GM23248 (cell line): ENCODE measurements at places on chromosomes 2 and 18. TPM values are rescaled to one million over a fixed set of nuclear protein-coding genes. Genes with fewer than 3 reads are reported as not detected.

The TSPYL6 gene
- not detected in 2 replicates for total RNA-seq

DNA sequence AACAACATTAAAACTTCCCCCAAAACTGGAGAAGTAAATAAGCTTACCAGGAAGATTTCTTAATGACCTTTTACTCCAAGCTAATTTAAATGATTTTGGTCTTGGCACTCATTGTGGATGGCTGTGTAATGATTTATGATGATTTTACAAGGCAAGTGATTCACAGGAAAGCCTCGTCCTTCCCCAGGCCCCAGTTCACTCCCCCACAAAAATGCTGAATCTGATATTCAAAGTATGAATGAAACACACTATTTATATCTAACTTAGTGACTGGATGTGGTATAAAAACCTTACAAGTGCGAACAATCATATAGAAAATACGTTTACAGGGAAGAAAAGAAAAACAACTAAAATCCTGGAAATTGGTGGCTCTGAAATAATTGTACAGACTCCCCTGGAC lies 49.8 kb downstream of the ZNF516 start:
- H3K4me3 ChIP-seq, result peak overlapping the region; percentile 33
- H3K27me3 ChIP-seq, result no peaks in the 10 kb centered on the region
- peak; percentile 89 for DNase-seq
- H3K27ac ChIP-seq, result peak overlapping the region; percentile 89
- 0 out of 2 replicates have a peak, but pooled peaks cover 6% of the 10 kb centered on the region for H3K36me3 ChIP-seq

GRCh38 chr2:113203901-113204519 lies 30.2 kb downstream of the PSD4 start:
- H3K36me3 ChIP-seq, result no peaks in the 10 kb centered on the region
- no peak overlapping the region for H3K27ac ChIP-seq
- DNase-seq, result peak; percentile 75
- H3K4me1 ChIP-seq, result peaks cover 11% of the 10 kb centered on the region

The KLHL41 gene
- 0.11 and 0.13 TPM in 2 replicates for total RNA-seq

DNA sequence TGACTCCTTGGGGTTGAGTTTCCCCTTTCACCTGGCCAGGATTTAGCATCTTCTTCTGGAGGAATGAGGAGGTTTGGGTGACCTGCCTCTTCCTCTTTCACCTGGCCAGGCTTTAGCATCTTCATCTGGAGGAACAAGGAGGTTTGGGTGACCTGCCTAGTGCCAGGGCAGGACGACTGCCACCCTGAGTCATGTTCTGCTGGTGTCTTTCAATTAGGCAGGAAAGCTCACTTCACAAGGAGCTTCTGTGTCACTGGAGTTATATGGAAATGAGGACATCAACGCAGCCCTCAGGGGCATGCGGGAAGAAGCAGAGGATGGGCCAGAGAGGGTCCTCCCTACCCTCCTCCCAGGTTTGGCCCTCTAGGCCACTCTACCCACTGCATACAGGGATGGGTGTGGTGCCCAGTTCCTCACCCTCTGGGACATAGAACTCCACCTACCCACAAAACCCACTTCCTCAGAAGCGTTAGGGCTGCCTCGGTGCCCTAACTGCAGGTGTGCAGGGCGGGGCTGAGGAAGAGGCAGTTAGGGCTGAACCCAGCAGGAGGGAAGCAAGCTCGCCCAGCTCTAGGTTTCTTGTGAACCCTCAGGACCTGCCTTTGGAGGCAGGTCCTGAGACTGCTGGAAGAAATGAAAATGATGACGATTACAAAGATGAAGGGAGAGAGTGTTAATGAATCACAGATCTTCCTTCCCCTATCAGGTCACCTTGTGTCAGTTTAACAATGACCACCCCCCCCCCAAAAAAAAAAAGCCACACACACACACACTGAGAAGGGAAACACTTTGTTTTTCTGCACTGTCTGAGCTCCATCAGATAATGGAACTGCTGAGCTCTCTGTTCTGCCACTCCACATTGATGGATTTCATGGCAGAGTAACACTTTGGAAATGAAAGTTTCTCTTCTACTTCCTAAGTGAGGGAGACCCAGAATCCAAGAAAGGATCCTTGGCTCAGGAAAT lies 71.0 kb downstream of the ARL4C start:
- no peak overlapping the region for H3K27ac ChIP-seq
- no peak for DNase-seq
- H3K4me1 ChIP-seq, result peaks cover 28% of the 10 kb centered on the region
- H3K27me3 ChIP-seq, result no peaks in the 10 kb centered on the region

The ALKAL2 gene
- not detected in 2 replicates for total RNA-seq

DNA sequence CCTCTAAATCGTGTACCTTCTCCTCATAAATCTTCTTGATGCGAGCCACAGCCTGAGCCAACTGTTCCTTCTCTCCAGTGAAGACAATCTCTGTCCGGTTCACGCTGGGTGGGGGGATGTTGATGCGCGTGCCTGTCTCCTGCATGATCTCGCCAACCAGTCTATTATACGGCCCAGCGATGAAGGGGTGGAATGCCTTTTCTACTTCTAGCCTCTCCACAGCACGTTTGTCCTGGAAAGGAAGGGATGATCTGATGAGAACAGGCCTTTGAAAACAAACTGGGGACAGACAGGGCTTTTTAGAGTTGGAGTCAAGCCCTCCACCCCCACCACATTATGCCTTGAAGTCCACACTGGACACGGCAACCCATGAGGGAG lies 59.3 kb downstream of the HDLBP start:
- no peak overlapping the region for H3K27ac ChIP-seq
- H3K4me1 ChIP-seq, result 0 out of 2 replicates have a peak, but pooled peaks cover 5% of the 10 kb centered on the region
- peaks cover 87% of the 10 kb centered on the region for H3K36me3 ChIP-seq
- no peak overlapping the region for H3K4me3 ChIP-seq
- no peak for DNase-seq

The AMER3 gene
- not detected in 2 replicates for total RNA-seq

The SAG gene
- total RNA-seq, result not detected in 2 replicates

DNA sequence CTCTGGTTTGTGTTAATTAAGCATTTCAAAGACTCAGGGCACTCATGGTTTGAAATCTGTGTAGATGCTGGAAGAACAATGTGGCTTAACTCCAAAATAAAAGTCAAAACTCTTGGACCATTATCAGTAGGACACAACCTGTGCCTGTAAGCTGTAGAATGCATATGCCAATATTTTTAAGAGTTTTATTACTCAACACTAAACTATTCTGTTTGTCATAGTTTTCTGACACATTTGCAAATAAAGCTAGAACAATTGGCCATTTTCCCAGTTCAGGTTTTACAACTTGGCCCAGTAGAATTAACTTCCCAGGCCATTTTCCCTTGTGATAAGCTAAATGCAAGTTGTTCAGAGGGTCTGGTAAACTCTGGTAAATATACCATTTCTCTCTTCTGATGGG lies 713.1 kb downstream of the CBLN2 start:
- DNase-seq, result no peak

DNA sequence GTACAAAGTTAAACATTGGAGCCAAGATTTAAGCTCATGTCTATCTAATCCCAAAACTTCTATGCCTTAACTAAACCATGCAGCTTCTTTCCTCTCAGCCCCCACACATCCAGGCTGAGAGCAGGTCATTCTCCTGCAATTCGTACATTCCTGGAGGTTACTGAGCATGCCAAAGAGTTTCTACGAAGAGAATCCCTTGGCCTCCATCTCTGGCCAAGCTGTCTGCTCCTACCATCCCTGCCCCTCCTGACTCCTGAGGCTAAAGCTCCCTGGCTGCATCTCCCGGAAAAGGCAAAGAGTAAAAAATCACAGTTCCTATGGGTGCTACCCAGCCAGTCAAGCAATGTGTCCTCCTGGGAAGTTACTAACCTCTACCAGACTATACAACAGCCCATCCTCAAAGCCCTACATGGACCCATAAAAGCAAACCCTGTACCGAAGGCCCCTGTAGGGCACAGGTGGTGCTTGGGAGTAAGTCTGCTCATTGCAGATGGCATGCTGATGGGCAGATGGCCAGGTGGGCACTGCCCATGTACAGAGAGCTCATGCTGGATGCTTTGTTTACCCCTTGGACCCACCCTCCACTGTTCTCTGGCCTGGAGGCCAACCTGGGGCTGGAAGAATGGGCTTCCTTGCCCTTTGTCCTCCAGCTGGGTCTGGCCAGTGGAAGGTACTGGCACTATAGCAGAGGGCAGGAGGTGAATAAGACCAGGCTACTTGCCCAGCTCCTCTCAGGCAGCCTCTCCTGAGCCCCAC lies 99.5 kb downstream of the TTC32 start:
- H3K27me3 ChIP-seq, result no peaks in the 10 kb centered on the region
- no peaks in the 10 kb centered on the region for H3K36me3 ChIP-seq
- peak overlapping the region; percentile 6; the same call in 1 of the 2 replicates for H3K4me3 ChIP-seq
- peaks cover 19% of the 10 kb centered on the region for H3K4me1 ChIP-seq
- H3K27ac ChIP-seq, result peak overlapping the region; percentile 51

GRCh38 chr2:61177727-61178549 lies 15.9 kb downstream of the C2orf74 start:
- DNase-seq, result peak; percentile 58
- H3K4me1 ChIP-seq, result peaks cover 43% of the 10 kb centered on the region
- H3K27me3 ChIP-seq, result no peaks in the 10 kb centered on the region
- peak overlapping the region; percentile 86 for H3K4me3 ChIP-seq

DNA sequence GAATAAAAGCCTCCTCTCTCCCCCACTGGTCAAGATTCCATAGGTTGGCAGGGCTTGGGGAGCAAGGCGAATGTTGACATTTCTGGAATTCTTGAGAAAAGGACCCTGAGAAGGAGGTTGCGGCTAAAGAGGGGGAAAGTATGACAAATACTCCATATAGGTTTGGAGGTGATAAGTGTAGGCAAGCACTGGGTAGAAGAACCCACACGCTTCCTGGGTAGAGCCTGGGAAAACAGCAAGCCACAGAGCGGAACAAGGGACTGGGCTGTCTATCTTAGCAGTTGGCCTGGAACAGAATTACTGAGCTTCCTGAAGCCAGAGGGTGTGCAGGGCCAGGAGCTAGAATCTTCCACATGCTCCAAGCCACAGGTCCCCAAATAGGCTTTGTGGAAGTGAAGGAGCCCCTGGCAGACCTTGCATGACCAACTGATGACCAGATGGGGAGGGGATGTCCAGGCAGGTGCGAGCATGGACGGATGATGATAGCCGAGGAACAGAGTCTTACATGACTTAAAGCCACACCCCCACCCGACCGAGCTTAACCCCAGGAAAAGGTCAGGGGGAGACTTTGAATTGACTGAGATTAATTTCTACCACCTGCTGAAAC lies 9.9 kb downstream of the PRKAG3 start:
- H3K4me3 ChIP-seq, result no peak overlapping the region
- DNase-seq, result no peak
- no peak overlapping the region for H3K27ac ChIP-seq
- no peaks in the 10 kb centered on the region for H3K36me3 ChIP-seq
- no peaks in the 10 kb centered on the region for H3K4me1 ChIP-seq

- 0 out of 2 replicates have a peak, but pooled peaks cover 10% of the 10 kb centered on the region for H3K27me3 ChIP-seq
- DNase-seq, result no peak
- no peaks in the 10 kb centered on the region for H3K4me1 ChIP-seq
- H3K36me3 ChIP-seq, result no peaks in the 10 kb centered on the region
- H3K27ac ChIP-seq, result no peak overlapping the region
Measured at GRCh38 chr2:172753610-172754009, 18.0 kb downstream of the RAPGEF4 start.

DNA sequence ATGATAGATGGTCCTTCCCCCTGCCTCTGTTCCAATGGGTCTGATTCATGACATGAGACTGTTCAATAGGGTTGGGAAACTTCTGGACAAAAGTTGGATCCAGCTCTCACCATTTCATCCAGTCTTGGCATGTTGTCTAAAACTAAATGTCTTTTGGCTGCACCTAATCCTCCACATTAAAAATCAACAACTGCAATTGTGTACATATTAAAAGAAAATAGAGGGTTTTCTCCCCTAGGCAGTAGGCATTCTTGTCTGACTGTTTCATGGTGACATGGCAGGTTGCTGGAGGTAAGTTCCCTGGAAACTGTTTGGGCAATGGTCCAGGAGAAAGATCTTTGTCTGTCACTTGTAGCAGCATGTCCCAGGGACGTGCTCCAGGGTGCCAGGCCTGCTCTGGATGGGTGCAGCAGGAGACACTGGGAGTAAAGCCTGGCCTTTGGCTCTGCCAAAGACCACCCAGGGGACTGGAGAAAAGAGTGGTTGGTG lies 135.8 kb downstream of the TCF4 start:
- H3K4me3 ChIP-seq, result no peak overlapping the region
- no peaks in the 10 kb centered on the region for H3K27me3 ChIP-seq
- H3K27ac ChIP-seq, result no peak overlapping the region
- H3K4me1 ChIP-seq, result no peaks in the 10 kb centered on the region

The PJVK gene
- total RNA-seq, result 0.97 and 1.9 TPM in 2 replicates

The CCDC85A gene
- 4.2 and 9.9 TPM in 2 replicates for total RNA-seq

The MC5R gene
- total RNA-seq, result not detected in 2 replicates

- no peaks in the 10 kb centered on the region for H3K36me3 ChIP-seq
- H3K4me3 ChIP-seq, result no peak overlapping the region
- peak; percentile 65 for DNase-seq
- H3K27ac ChIP-seq, result peak overlapping the region; percentile 24
Measured at GRCh38 chr18:62937065-62937464, 221.7 kb downstream of the PHLPP1 start.

GRCh38 chr2:195646424-195646823 lies 10.6 kb upstream of the SLC39A10 start:
- DNase-seq, result no peak
- H3K27ac ChIP-seq, result no peak overlapping the region
- H3K27me3 ChIP-seq, result no peaks in the 10 kb centered on the region

DNA sequence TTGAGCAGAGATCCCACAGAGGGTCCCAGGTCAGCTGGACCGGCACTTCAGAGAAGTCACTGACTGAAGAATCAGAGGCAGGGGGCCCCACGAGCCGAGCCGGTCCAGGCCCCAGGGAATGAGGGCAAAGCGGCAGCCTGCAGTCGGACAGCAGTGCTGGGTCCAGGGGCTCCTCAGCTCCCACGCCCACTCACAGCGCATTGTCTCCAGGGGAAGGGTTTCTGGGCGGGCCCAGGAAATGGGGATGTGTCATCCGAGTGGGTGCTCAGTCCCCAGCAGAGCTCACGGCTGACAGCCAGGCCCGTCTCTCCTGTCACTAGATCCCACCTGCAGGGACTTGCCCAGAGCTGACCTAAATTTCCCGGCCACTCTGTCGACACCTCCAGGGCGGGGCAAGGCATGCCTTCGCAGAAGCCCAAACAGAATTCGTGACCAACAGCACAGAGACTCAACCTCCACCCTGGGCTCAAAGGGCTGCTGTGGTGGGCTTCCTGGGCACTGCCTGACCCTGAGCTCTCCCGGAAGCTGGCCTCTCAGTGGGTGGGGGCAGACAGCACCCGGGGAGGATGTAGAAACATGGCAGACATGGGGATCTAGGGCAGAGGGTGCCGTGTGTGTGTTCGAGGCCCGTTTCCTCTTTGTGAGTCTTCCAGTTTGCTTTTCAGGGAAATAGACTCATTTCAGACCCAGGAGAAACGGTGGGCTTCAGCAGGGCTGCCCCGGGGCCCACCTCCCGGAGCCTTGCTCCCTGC lies 42.1 kb upstream of the TAF1B start:
- H3K27ac ChIP-seq, result peak overlapping the region; percentile 96
- H3K4me1 ChIP-seq, result peaks cover 47% of the 10 kb centered on the region
- peak; percentile 89 for DNase-seq
- no peaks in the 10 kb centered on the region for H3K27me3 ChIP-seq
- H3K36me3 ChIP-seq, result no peaks in the 10 kb centered on the region

GRCh38 chr2:236665572-236666118 lies 96.0 kb downstream of the ACKR3 start:
- no peaks in the 10 kb centered on the region for H3K36me3 ChIP-seq
- no peak overlapping the region for H3K4me3 ChIP-seq
- H3K27ac ChIP-seq, result no peak overlapping the region
- peaks cover 41% of the 10 kb centered on the region for H3K4me1 ChIP-seq
- peak; percentile 30 for DNase-seq

The DSC1 gene
- not detected in 2 replicates for total RNA-seq
